ENCODE measurements at places on chromosomes 4 and X.

GRCh38 chr4:13920111-13920875, 292.8 kb upstream of the BOD1L1 start:
- DNase-seq = no peak

DNA sequence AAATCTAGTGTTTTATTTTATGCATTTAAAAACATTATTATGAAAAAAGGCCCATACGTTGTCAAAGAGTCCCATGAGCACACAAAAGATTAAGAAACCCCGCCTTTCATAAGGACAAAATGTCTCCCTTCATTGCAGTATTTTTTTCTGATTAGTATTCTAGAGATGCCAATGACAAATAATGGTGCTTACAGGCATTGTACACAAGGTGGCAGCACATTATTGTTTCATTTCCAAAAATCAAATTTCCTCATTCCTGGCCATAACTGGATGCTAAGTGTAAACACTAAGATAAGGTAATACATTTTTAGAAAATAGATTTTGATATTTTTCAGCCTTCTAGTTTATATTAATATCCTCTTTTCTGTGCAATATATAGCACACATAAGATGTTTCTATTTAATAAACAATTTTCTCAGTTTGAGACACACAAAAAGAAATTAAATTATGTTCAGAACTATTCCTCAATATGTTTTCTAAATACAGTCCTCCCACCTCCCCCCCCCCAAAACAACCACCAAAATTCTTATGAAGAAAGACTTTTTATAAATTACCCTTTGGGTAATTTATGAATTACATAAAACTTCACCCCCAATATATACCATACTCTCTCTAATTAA, 47.7 kb downstream of the TIGD2 start:
- DNase-seq = no peak

- DNase-seq = no peak
Observed at GRCh38 chr4:124343661-124344171, 368.8 kb downstream of the ANKRD50 start.

- no peak for DNase-seq
Observed at GRCh38 chr4:148067301-148067916, 335.5 kb downstream of the ARHGAP10 start.

GRCh38 chr4:168188754-168189153, 96.4 kb downstream of the ANXA10 start:
- no peak for DNase-seq

DNA sequence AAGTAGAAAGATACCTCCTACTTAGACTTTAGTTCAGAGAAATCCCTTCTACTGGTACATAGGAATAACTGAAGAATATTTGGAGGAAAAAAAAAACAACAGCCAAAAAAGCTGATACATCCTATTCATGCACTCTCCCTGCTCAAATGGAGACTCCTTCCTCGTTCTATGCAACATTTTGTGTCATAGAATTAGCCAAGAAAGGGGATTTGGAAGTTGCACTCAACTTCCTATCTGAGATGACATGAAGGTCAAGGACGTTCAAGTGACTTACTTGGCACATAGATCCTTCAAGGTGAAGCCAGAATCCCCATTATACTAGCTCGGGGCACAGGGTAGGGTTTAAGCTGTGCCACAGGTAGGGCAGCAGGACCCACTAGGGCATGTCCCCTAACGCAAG, 56.2 kb upstream of the S100G start:
- no peak for DNase-seq

DNA sequence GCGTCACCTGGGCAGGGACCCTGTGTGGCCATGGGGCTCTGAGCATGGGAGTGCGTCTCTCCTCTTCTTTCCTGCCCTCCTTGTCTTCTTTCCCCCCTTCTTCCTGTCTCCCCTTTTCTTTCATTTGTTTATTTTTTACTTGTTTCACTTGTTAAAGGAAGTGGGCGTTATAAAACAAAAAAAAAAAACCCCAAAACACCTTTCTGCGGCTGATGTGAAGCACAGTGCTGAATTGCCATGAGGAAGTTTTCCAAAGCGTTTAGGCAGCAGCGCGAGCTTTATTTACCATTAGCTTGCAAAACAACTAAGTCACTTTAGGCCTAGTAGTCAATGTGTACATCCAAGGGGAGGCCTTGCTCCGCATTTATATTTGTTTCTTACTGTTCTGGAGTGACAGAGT, 57.0 kb downstream of the NOP14 start:
- no peak for DNase-seq

DNA sequence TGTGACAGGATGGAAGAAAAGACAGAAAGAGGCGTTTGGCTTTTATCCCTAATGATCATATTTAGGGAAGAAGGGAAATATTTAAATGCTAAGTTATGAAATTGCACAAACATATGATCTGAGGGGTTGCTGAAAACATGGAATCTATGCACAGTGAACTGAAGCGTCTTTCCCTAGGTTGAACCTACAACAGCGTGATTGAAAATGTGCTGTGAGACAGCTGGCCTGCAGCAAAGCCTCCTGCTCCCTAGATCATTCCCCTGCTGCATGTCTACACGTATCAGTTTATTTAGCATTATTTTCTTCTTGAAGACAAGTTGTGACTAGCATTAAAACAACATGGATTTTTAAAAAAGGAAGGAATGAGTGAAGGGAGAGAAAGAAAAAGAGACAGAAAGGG, 272.5 kb upstream of the TRAM1L1 start:
- DNase-seq = no peak

DNA sequence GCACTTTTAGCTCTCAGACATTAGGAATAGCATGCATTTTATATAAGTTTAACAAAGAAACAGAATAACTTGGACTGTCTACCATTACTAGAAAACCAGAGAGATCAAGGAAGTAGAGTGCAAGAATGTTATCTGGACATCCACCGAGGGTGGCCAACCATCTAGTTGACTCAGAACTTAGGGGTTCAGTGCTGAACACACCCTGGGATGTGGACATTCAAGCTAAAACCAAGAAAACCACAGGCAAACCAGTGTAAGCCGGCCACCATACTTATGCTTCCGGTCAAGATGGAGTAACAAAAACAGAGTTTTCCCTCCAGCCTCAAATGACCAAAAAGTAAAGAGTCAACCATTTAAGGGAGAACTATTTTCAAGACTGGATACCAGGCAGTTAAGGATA, 181.4 kb upstream of the MXRA5 start:
- DNase-seq = no peak

- DNase-seq = no peak
Observed at GRCh38 chrX:11754958-11755645, 2.9 kb upstream of the MSL3 start.

DNA sequence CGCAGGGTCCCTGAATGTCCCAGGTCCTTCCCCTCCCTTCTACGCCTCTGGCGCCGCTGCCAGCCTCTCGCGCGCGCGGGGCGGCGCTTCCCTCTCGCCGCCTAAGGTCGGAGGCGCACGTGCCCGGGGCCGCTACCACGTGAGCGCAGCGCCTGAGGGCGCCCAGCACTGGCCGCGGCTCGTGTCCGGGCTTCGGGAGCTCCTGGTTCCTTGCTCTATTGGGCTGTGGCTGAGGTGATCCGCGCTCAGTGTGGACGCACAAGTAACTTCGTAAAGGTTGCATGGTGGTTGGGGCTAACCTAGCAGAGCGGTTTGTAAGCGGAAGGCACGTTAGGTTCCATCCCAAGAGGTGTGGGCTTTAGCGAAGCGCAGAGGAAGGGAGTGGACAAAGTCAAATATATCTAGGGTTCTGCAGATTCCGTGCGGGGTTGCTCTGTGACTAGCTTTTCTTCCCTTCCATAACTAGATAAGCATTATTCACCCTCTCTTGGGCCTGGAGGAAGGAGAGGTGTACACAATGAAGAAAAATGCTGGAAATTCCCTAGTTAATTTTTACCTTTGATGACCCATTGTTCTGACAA, 1.8 kb downstream of the TLL1 start:
- DNase-seq = peak; percentile 55

GRCh38 chr4:28842271-28842670, 1877.9 kb upstream of the PCDH7 start:
- no peak for DNase-seq

- DNase-seq = no peak
Observed at GRCh38 chr4:36099509-36099908, 144.8 kb downstream of the ARAP2 start.

DNA sequence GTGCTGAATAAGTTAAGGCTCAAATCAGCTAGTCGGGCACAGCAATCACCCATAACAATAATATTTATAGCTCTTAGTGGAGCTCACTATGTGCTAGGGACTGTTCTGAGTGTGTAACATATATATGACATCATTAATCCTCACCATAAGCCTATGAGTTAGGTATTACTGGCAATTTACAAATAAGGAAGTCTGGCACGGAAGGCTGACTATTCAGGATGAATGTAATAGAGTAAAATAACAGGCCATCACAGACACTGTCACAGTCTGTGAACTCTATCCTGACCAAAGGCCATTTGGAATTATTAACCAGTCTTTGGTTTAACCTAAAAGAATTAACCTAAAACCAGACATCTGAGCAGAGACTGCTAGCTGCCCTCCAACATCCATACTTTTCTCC, 119.3 kb downstream of the C4orf51 start:
- no peak for DNase-seq

DNA sequence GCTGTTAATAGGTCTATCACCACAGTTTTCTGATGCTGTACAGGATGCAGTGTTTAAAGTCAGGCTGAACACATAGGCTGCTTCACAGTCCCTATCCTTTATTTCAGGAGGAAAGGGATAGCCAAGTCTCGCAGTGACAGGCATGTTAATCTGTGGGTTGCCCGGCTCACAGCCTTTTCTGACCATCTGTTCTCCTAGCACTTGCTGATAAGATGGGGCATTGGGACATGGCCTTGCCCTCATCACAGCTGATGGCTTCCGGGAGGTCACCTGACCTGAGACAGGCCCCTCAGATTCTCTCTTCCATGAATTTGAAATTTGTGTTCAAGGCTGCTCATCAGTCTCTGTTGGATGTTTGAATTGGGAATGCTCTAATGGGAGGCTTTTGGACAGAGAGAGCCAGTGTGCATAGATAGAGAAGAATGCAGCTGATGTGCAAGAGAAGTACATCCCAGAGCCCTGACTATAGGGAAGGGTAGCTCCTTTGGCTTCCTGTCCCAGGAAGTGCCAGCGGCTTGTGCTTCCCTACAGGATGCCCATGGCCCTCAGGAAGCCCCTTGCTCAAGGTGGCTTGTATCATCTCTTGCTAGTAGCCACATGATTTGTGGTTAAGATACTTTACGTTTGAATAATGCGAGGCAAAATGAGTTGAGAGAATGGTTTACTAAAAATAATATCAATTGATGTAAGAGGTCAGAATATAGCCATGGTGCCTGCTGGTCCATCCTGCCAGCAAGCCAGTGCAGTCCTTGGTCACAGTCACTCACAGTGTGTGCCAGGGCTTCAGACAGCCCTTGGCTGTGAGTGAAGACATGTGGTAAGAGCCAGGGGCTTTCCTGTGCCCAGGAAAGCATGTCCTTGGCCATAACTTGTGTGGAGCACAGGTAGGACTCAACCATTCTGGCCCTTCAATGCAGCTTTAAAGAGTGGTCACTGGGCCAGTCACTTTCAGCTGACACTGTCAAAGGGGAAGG, 88.6 kb downstream of the TSPAN7 start:
- DNase-seq = no peak

GRCh38 chr4:139581096-139581495, 25.1 kb upstream of the SETD7 start:
- no peak for DNase-seq

GRCh38 chr4:14465507-14465906, 536.8 kb upstream of the CPEB2 start:
- no peak for DNase-seq

GRCh38 chr4:104743215-104743653, 248.5 kb upstream of the CXXC4 start:
- no peak for DNase-seq

GRCh38 chr4:143188136-143189088, 3.7 kb downstream of the USP38 start:
- no peak for DNase-seq

- no peak for DNase-seq
Observed at GRCh38 chr4:82809619-82810018, 11.0 kb upstream of the SCD5 start.

- DNase-seq = no peak
Observed at GRCh38 chr4:109690690-109691410, 12.4 kb downstream of the CASP6 start.

DNA sequence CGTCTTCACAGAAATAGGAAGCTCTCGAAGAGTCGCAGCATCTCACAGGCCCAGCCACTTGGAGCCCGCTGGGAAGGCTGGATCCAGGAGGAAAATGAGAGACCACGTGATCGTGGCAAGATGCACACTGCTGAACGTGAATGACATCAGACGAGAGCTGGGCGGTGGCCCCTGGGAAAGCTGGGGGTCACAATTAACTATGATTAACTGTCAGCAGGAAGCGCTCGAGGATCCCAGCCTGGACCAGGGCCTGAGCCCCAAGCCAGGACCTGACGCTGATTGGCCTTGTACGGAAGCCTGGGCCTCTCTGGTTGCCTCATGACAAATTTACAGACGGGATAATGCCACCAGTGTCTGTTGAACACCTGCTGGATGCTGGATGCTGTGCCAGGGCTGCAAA, 321.4 kb downstream of the EVC2 start:
- no peak for DNase-seq

- DNase-seq = no peak
Observed at GRCh38 chr4:4247696-4248028, 361 bp downstream of the TMEM128 start.

GRCh38 chr4:100728861-100729260, 211.0 kb upstream of the EMCN start:
- DNase-seq = no peak

GRCh38 chrX:153831429-153832150, 1.2 kb upstream of the PDZD4 start:
- no peak for DNase-seq

DNA sequence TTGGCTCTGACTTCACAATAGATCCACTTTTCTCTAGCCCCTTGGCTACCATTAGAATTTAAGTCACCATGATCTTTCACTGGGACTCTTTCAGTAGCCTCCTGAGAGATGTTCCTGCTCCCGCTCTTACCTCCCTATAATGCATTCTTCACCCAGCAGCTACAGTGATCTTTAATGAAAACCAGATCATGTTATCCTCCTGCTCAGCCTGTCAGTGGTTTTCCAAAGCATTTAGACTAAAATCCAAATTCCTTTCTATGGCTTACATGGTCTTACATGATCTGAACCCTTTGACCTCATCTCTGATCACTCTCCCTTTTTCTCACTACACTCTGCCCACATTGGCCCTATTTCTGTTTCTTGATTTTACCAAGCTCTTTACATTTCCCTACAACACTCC, 18.3 kb upstream of the RPS6KA3 start:
- DNase-seq = no peak

- DNase-seq = no peak
Observed at GRCh38 chrX:115134382-115134781, 54.8 kb upstream of the RBMXL3 start.

DNA sequence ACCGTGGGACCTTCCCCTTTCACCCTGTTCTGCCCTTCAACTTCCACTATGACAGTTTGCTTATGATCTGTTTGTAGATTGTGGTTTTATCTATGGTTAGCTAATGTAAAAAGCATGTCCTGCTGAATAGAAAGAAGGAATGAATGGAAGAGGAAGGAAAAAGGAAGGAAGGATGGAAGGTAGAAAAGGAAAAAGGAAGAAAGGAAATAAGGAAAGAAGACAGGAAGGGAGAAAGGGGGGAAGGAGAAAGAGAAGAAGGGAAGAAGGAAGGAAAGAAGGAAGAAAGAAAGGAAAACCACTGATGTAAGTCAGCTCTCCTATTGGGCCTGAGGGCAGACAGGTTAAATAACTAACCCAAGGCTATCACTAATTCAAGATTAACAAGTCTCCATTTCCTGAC, 319.1 kb upstream of the KLF3 start:
- no peak for DNase-seq

Measured in left hindlimb (tissue), 1 donor.